Effector memory CD8-positive, alpha-beta T cell (primary cell): ENCODE measurements at places on chromosomes 3 and 15.

DNA sequence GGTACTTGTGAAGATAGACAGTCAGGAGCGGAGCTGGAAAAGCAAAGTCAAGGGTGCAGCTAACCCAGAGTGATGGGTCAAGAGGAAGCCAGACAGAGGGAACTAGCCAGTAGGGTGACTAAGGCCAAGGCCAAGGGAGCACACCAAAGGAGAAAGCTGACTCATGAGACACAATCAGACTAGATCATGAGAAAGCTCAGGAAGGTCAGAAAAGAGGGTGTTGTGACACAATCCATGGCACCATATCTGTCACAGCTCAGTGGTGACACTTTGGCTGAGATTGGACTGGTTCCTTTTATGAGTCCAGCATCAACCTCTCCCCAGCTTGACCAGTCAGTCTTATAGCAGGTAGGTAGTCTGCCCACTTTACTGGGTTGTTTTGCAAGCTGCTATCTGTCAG, 22.2 kb downstream of the P2RY1 start:
- DNase-seq, result no peak

- no peak for DNase-seq
These were observed 80.4 kb downstream of the CHRD start for GRCh38 chr3:184460276-184460675.

- DNase-seq, result no peak
These were observed 36.5 kb downstream of the NSUN3 start for GRCh38 chr3:94099311-94099710.

GRCh38 chr3:37603722-37604121, 258.0 kb upstream of the CTDSPL start:
- DNase-seq, result no peak

- DNase-seq, result no peak
These were observed 105.4 kb upstream of the ANKRD28 start for GRCh38 chr3:15903164-15903563.

DNA sequence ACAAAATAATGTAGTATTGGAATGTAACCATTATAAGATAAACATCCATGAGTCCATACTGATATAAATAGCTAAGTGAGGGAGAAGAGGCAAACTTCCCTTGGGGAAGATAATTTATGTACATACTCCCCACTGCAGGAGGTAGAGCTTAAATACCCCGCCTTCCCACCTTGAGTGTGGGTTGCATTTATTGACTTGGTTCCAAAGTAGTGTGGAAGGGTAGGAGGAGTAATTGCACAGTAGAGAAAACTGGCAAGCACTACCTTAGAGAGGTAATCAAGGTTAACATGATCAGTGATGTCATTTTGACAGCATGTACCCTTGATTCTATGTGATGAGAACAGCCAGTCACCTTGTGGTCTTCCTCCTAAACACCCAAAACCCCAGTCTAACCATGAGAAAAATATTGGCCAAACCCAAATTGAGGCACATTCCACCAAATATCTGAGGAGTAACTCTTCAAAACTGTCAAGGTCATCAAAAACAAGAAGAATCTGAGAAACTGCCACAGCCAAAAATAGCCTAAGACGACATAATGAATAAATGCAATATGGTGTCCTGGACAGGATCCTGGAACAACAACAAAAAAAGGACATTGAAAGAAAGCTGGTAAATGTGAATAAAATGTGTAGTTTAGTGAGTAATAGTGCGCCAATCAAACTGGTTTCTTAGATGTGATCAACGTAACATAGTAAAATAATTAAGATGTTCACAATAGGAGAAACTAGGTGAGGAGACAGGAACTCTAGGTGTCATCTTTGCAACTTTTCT, 774 bp upstream of the CNOT10 start:
- no peak for DNase-seq

- no peak for DNase-seq
These were observed 117.2 kb downstream of the ADCY5 start for GRCh38 chr3:123331651-123332050.

DNA sequence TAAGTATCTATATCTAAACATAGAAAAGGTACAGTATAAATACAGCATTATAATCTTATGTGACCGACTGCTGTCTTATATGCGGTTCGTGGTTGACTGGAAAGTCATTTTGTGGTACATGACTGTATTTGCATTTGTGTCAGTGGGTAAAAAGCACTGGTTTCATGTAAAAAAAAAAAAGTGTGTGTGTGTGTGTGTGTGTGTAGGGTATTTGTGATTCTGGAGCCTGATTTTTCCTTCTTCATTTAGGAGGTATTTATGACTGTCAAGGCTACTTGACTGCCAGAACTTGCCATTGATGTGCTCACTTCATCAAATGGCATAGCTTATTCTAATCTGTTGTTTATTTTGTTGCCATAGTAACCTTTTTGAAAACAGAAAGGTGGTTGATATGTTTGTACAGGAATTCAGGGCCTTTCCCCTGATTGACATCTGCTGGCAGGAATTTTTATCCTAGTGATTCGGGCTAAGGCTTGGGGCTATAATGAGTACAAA, 63.2 kb downstream of the AKAP13 start:
- peak; percentile 2 for DNase-seq
